ENCODE measurements at places on chromosomes 7 and 10. TPM values are rescaled to one million over a fixed set of nuclear protein-coding genes. Genes with fewer than 3 reads are reported as not detected.

The NRP1 gene
- 2.1 TPM for total RNA-seq

- no peak for DNase-seq
Observed at GRCh38 chr10:74587109-74587854, 239.1 kb upstream of the KAT6B start.

GRCh38 chr10:27100813-27101347 is 586 bp upstream of the ANKRD26 start:
- no peak for DNase-seq

DNA sequence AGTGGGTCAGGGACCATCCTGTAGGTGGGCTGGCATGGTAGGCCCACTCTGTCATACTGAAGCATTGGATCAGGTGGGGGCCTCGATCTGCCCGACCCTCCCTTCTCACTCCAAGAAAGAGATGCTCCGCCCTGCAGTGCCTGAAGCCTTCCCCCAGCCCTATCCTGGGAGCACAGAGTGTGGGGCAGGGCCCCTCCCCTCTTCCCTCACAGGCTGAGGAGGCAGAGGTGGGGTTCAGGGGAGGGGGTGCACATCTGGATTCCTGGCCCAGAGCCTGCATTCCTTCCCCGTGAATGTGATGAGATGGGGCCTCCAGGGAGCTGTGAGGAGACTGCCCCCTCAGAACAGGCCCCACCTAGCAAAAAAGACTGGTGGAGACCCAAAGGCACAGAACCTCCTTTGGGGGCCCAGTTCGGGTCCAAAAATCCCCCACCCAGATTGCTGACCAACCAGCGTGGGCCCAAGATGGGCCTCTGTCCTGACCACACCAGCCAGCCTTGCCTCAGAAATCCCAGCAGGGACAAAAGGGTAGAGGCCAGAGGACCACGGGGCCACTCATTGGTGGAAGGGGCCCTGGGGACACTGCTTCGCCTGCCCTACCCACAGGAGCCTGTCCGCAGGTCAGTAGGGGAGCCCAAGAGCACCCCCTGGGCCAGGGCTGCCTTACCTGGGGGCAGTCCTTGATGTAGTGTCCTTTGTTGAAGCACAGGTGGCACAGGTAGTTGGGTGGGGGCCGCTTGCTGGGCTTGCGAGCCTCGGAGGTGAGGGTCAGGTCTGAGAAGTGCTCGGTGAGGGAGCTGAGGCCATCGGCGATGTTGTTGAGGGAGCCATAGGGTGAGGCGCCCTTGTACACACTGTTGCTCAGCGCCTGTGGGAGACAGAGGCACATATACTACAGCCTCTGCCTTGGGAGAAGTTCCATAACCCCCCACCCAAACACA is 13.3 kb downstream of the ZCCHC24 start:
- DNase-seq, result no peak

- DNase-seq, result no peak
Observed at GRCh38 chr10:48700493-48700892, 15.8 kb downstream of the WDFY4 start.

Data from H1 (cell line).